ENCODE measurements at places on chromosomes 13 and 19.

DNA sequence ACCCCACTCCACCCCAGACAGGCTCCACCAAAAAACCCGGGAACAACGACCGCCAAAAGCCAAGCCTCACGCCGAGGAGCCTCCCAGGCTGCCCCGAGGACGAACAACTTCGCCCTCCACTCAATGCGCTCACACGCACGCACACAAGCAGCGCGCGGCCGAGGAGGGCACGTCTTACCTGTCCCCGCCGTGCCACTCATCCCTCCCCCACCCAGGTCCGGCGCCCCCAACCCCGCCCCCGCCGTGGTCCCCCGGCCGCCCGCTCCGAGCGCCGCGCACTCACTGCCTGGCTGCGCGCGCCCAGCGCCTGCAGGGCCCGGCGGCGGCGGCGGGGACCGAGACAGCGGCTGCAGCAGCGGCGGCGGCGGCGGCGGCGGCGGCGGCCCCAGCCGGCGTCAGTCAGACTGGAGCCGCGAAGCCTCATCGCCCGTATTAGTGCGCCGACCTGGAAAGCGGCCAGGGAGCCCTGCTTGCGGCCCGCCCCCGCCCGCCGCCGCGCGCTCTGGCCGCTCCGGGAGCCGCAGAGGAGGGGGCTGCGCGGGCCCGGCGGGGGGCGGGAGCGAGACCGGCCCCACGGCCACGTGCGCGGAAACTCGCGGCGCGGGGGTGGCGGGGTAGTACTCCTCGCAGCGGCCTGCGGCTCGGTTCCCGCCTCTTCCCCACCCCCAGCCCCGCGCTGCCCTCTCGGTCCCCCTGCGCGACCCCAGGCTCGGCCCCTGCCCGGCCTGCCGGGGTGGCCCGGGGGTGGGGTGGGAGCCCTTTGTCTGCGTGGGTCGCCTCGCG lies at the start of gene SMAD9:
TSS of gene SMAD9 (minus strand) at position 406 of the 783 bp plus-strand sequence. CDS start 40,549 bp downstream, outside the sequence.
- DNase-seq, result no peak

- DNase-seq, result no peak
These were observed 154.7 kb upstream of the ZNF536 start for GRCh38 chr19:30217461-30217860.

- no peak for DNase-seq
These were observed 115.9 kb downstream of the DACH1 start for GRCh38 chr13:71751073-71751472.

DNA sequence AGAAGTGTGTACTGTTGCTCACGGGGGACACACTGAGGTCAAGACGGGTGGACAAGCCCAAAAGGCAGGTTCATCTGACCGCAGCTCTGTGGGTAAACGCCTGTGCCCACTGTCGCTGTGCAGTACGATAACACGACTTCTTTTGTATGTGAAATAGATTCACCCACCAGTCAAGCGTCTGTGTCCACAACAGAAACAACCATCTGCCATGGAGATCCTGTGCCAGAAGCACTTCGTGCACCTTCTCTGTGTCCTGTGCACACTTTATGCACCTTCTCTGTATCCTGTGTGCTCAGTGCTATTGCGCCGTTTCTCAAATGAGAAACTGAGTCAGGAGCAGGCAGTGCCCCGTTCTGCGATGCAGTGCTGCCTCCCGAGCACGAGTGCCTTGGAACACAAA lies 138.9 kb downstream of the ATP11A start:
- no peak for DNase-seq
